HCT116 (cell line): ENCODE measurements at places on chromosomes 5 and 9.
A peak's percentile ranks its signal among the peaks of the same experiment; 100 is the strongest.

- DNase-seq, result no peak
These were observed 3.1 kb downstream of the SRD5A1 start for GRCh38 chr5:6636293-6636692.

GRCh38 chr9:120514405-120514804 lies 65.6 kb downstream of the CDK5RAP2 start:
- no peak for DNase-seq

DNA sequence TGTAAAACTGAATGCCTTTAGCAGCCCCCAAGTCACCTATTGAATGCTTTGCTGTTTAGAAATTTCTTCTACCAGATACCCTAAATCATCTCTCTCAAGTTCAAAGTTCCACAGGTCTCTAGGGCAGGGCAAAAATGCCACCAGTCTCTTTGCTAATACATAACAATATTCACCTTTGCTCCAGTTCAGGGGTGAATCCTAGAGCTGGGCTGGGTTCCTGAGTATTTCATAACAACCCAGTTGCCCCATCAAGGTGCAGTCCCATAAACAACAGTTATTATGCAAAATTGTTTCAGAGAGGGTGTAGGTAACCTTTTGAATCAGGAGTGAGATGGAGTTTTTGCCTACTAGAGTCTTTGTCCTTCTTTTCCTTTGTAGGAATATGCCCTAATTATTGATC lies 19.0 kb upstream of the C1QTNF3 start:
- no peak for DNase-seq

DNA sequence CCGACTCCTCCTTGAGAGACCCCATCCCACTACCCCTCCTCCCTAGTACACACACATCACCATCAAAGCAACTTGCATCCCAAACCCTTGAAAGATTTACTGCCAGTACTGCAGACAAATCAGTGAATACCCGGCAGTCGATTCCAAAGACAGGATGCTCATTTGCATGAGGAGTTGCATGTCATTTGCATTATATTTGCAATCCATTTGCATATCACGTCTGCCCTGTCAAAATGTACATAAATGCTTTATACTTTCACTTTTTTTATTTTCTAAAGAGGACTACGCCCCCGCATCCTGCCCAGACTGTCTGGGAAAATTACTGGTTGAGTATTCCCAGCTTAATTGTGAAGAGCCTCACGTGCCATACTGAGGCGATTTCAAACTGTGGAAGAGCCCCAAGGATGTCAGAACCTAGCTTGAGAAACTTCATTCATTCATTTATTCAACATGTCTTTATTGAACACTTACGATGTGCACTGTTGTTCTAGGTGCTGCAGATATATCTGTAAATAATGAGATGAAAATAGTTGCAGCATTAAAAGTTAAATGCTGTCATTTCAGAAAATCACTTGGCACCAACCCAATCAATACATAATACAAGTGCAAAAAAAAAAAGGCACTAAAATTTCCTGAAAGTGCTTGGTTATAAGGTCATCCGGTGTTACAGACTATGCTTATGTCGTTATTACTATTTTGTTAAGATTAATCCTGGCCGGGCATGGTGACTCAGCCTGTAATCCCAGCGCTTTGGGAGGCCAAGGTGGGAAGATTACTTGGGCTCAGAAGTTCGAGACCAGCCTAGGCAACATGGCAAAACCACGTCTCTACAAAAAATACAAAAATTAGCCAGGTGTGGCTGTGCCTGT lies 17.2 kb upstream of the SIL1 start:
- no peak for DNase-seq

DNA sequence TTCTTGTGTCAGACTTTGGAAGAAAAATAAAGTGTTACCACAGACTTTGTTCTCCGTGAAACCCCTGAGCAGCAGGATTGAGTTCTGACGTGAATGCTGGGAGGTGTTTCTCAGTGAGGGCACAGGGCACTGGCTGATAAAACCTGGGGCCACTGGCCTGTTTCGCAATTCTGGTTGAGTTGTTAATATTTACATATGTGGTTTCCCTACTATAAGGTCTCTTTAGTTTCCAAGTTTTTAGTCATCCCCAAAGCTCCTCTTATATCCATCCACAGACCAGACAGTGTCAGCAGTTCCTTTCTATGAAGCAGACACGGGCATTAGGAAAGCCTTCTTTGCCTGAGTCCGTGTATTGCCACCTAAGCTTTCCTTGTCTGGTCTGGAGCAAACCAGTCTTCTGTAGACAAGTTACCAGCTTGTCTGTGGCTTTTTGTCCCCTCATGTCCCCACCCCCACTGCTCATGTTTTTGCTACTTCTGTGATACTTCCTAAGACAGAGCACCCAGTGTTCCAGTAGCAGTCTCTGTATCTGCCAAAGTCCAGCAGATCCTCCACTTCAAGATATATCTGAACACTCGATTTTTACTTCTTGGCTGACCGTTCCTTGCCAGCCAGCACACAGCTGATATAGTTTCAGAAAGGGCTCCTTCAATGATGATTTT lies 42.0 kb downstream of the ACO1 start:
- DNase-seq, result no peak

GRCh38 chr5:152689250-152689711 lies 284.2 kb upstream of the NMUR2 start:
- DNase-seq, result no peak

DNA sequence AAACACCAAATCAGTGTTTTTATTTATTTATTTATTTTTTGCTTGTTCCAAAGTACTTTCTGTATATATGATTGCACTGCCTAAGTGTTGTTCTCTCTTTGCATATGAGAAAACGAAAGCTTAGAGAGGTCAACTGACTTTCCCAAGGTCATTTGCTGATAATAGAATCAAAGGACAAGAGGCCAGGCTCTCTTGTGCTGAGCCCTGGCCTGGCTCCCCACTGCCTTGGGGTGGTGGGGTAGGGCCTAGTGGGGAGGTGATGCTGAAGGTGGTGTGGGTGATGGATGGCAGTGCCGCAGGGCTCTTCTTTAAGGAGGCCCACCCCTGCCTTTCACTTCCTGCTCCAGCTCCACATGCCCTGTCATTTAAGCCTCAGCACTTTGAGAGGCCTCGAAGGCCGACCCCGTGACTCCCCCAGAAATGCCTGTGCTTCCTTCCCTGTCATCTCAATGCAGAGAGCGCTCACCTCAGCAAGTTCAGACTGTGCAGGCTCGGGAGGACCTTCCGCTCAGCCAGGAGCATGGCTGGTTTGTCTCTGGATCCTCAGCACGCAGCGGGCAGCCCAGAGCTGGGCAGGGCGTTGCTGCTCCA lies 59.5 kb downstream of the SMIM23 start:
- no peak for DNase-seq

- DNase-seq, result no peak
These were observed 116.0 kb upstream of the ADRA1B start for GRCh38 chr5:159800131-159800840.

DNA sequence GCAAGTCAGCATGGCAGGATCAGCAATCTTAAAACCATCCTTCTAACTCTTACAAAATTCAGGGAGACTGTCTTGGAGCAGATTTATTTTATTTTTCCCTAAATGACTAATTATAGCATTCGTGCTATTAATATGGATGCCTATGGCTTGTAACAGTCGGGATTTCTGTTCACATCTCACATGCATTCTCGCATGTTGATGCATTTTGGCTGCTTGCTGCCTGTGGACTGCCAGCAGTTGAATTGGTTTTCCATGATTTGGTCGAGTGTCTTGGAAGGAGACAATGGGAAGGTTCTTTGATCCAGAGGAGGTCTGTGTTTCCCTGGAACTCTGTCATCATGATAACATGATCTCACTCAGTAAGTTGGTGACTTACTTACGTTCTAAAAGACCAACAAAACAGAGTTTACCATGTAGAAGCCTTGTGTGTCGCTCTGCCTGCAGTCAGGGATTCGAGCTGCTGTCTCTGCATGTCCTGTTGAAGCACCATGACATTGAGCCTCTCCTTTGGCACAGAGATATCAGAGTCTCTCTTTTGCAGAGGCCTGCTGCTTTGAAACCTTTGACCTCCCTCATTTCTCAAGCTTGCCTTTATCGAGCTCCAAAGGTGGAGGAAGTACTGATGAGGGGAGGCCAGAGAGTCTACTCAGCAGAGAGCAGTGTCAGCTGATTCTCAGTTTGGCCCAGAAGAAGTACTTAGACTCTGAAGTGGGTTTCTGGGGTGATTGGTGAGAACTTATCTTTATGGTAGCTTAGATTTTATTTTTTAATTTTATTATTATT lies 82.4 kb downstream of the ARHGAP26 start:
- DNase-seq, result no peak

- DNase-seq, result no peak
These were observed 217.5 kb downstream of the CDK5RAP2 start for GRCh38 chr9:120362446-120362845.

GRCh38 chr5:72233835-72234234 lies 86.2 kb downstream of the MRPS27 start:
- no peak for DNase-seq

DNA sequence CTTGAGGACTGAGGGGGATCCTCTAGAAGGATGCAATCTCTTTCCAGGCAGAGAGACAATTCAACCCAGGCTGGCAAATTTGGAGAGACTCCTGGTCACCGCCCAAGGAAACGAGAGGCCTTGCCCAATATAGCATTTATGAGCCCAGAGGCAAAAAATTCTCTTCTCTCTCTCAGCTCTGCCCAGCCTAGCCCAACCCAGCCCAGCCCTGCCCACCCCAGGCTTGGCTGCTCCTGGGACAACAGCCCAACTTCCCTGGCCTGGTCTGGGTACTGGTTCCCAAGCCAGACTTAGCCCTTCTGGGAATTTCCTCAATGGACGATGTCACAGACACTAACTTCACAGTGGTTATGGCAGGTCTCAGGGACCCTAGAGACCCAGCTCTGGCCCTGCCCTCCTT lies 116.5 kb downstream of the PSD2 start:
- no peak for DNase-seq

- no peak for DNase-seq
These were observed 6.9 kb downstream of the PROP1 start for GRCh38 chr5:177988989-177989625.

GRCh38 chr9:70567511-70567910 lies 153.1 kb upstream of the KLF9 start:
- DNase-seq, result no peak

GRCh38 chr5:131042021-131042789 lies 122.9 kb downstream of the HINT1 start:
- no peak for DNase-seq

DNA sequence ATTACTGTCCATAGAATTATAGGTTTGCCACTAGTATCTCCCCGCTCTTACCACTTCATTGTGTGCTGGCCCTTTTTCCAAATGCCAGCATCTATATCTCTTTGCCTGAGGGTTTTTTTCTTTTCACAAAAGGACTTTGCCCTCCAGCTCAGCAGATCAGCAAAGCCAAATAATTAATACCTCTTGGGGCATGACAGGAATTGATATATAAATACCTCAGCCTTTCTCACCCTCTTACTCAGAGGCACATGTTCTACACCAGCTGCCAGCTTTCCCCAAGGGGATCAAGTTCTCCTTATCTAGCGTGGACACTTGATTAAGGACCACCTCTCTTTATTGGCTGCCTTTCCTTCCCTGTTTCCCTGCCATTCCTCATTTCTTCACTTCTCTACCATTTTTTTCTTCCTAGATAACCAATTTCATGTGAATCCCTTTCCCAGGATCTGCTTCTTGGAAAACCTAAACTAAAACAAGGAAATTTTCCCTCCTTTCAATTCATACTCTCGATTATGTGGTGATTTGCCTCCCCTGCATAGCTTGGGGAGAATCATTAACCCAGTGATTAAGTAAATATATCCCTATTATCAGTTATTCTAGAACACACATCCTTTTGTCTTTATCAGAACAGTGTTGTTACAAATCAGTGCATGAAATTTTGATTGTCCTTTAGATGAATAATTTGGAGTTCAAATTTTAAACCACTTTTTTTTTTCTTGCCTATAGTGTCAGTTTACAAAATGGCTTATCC lies 6.9 kb upstream of the NUDT12 start:
- DNase-seq, result no peak

GRCh38 chr5:173443971-173444370 lies 115.8 kb upstream of the STC2 start:
- no peak for DNase-seq

- no peak for DNase-seq
These were observed 46.6 kb downstream of the MVB12B start for GRCh38 chr9:126373241-126373640.

GRCh38 chr5:121668635-121669034 lies 183.0 kb upstream of the FTMT start:
- DNase-seq, result peak; percentile 7

- peak; percentile 56 for DNase-seq
These were observed 36.1 kb downstream of the CAAP1 start for GRCh38 chr9:26856413-26857032.

DNA sequence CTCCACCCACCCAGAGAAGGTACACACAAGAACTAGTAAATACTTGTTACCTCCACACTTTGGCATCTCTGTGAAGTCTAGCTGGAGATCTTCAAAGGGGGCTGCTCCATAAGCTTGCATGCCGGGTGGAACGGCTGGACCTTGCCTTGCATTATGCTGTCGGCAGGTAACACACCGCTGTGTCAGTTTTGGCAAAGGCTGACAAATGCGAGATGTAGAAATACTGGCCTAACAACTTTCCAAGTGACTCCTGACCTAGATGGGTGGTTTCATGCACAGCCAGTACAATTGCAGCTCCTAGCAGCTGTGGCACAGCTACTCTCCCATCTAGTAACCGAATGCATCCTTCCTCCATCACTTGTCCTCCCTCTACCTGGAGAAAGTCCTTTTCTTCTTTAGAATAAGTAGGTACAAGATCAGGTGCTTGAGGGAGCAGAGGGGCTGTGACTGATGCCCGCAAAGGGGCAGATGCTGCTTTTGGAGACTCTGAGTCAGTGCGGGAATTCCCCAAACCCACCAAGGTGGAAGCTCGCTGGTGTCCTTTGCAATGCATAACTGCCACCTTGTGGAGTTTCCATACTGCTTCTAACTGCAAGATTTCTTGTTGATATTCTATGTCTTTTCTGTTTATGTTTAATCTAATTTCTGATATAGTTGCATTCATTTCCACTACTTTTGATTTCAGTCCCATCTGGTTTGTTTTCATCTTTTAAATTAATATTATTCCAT lies 78.4 kb downstream of the TMEM161B start:
- no peak for DNase-seq

GRCh38 chr5:165521816-165522610 lies 2016.6 kb downstream of the MAT2B start:
- no peak for DNase-seq

DNA sequence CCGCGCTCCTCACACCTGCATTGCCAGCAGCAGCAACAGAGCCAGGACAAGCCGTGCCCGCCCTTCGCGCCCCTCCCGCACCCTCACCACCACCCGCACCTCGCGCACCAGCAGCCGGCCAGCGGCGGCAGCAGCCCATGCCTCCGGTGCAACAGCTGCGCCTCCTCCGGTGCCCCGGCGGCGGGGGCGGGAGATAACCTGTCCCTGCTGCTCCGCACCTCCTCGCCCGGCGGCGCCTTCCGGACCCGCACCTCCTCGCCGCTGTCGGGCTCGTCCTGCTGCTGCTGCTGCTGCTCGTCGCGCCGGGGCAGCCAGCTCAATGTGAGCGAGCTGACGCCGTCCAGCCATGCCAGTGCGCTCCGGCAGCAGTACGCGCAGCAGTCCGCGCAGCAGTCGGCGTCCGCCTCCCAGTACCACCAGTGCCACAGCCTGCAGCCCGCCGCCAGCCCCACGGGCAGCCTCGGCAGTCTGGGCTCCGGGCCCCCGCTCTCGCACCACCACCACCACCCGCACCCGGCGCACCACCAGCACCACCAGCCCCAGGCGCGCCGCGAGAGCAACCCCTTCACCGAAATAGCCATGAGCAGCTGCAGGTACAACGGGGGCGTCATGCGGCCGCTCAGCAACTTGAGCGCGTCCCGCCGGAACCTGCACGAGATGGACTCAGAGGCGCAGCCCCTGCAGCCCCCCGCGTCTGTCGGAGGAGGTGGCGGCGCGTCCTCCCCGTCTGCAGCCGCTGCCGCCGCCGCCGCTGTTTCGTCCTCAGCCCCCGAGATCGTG lies 517 bp downstream of the KCNN2 start:
- DNase-seq, result no peak
